Transverse colon (tissue), 4 donors: ENCODE measurements at places on chromosomes 2 and 18. TPM values are rescaled to one million over a fixed set of nuclear protein-coding genes. Genes with fewer than 3 reads are reported as not detected.

DCC gene
- 2.5 TPM for total RNA-seq

SKOR2 gene
- not detected for total RNA-seq

ALK gene
- 0.82 TPM for total RNA-seq

SALL3 gene
- not detected for total RNA-seq

OTX1 gene
- total RNA-seq = not detected

TTN gene
- total RNA-seq = 8.6 TPM

ZNF892 gene
- not detected for total RNA-seq

RSAD2 gene
- 7.1 TPM for total RNA-seq

RPE gene
- 13.1 TPM for total RNA-seq

IFIH1 gene
- total RNA-seq = 35.5 TPM

ROCK2 gene
- total RNA-seq = 71.1 TPM

ATP8B1 gene
- 321 TPM for total RNA-seq

PROKR1 gene
- 2.2 TPM for total RNA-seq

FARP2 gene
- total RNA-seq = 156 TPM

TSPYL6 gene
- not detected for total RNA-seq

GBX2 gene
- not detected for total RNA-seq

UGT1A7 gene
- total RNA-seq = 19.5 TPM
